ENCODE measurements at places on chromosomes 7 and 10.

DNA sequence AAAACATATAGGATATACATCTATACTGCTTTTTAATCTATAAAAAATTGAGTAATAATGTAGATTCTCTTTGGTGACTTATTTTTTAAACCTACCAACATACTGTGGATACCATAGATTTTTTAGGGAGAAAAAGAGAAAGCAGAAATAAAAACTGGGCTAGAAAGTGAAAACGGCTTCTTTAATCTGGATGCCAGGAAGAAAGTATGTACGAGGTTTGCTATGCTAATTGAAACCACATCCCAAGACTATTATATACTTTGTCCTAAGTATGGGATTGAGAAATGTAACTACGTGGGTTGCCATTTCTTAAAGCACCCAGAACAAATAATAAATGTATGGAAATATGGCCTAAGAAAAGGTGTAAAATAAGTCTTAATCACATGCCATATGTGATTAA is 129.0 kb upstream of the NFE2L3 start:
- DNase-seq, result no peak

DNA sequence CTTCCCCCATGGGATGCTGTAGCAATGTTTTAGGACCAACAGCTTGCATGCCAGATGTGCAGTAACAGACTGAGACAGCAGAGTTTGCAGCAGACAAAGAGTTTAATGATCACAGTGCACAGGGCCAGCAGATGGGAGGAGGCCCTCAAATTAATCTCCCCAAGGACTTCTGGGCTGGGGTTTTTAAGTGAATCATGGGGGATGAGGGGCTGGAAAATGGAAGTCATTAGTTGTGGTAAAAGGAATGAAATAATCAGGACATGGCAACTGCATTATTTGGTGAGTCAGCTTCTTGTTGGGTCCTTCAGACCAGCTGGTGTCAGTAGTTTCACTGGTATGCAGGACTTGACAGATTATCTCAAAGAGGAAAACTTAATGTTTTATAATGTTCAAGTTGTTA is 12.6 kb upstream of the NRBF2 start:
- DNase-seq, result no peak

DNA sequence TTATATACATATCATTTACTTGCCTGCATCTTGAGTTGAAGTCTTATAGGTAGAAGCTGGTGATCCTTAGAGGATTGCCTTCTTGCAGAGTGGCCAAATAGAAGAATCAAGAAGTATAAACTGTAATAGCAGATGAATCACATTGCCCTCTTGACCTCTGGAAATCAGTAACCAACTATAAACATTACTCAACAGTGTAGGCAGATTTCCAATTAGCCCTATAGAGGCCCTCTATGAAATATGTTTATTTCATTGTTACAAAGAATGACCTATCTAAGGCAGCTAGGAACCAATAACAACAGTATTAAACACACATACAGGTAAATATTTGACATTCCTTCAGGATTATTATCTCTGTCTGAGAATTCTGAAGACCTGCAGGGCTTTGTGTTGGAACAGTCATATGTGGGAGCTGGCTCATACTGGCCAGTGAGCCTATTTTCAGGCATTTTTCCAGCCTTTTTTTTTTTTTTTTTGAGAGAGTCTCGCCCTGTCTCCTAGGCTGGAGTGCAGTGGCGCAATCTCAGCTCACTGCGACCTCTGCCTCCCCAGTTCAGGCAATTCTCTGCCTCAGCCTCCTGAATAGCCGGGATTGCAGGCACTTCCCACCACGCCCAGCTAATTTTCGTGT is 7.2 kb upstream of the SRI start:
- DNase-seq, result no peak

GRCh38 chr7:107860981-107861652 is 29.9 kb upstream of the DLD start:
- no peak for DNase-seq

- DNase-seq, result no peak
Measured at GRCh38 chr10:102322914-102323313, 72.6 kb upstream of the NFKB2 start.

DNA sequence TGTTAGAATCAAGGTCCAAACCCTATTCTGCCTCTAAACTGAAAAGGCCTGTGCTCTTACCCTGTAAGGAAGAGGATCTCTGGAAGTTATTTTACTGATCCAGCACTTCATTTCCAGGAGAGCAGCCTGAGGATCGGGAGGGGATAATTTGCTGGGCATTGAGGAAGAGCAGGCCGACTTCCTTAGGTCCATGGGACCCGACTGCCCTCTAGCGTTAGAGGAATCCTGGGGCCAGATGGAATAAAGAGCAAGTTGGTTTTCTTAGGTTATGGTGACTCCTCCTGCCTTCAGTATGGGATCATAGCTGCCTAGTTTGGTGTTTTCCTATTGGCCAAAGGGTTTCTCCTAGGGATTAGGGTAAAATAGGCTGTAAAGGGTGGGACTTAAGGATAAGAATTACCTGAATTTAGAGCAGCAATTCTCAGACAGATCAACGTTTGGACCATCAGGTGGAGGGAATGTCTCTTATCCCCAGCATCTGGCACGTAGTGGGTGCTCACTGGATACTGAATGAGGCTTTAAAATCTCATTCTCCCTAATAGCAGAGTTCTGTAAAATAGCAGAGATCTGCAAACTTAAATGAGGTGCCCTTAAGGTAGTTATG is 40.0 kb upstream of the SORBS1 start:
- peak; percentile 9 for DNase-seq

DNA sequence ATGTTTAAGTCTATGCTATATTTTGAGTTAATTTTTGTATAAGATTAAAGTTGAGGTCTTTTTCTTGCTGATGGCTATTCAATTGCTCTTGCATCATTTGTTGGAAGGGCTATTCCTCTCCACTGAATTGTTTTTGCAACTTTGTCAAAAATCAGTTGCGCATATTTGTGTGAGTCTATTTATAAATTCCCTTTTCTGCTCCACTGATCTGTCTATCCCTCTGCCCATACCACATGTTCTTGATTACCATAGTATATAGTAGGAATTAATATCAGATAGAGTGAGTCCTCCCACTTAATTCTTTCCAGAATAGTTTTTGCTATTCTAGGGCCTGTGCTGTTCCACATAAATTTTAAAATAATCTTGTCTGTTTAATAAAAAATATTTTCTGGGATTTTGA is 152.4 kb upstream of the ADCY1 start:
- no peak for DNase-seq

DNA sequence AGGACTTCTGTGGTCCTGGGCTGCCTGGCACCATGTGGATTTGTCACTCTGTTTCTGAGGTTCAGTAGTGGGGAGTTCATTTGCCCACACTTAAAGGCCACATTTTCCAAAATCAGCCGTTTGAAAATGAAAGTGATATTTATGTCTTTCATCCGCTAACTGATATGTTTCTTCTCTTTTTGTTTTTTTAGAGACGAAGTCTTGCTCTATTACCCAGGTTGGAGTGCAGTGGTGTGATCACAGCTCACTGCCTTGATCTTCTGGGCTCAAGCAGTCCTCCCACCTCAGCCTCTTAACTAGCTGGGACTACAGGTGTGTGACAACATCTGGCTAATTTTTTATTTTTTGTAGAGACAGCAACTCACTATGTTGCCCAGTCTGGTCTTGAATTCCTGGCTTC is 58.6 kb downstream of the EBLN1 start:
- no peak for DNase-seq

DNA sequence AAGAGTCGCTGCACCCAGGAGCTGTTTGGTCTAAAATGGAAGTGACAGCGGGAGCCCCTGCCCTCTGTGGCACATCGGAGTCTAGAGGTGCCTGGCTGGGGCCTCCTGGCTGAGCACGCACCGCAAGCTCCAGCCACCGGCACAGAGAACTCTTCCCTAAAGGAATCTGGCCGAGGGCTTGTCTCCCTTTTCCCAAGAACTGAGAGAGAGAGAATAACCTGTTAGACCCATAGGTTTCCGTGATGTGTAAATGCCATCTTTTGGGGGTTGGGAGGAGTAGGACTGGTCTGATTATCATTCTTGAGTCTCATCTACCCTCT is 47.3 kb downstream of the PROSER2 start:
- no peak for DNase-seq

- no peak for DNase-seq
Measured at GRCh38 chr10:117086546-117086945, 51.5 kb downstream of the VAX1 start.

DNA sequence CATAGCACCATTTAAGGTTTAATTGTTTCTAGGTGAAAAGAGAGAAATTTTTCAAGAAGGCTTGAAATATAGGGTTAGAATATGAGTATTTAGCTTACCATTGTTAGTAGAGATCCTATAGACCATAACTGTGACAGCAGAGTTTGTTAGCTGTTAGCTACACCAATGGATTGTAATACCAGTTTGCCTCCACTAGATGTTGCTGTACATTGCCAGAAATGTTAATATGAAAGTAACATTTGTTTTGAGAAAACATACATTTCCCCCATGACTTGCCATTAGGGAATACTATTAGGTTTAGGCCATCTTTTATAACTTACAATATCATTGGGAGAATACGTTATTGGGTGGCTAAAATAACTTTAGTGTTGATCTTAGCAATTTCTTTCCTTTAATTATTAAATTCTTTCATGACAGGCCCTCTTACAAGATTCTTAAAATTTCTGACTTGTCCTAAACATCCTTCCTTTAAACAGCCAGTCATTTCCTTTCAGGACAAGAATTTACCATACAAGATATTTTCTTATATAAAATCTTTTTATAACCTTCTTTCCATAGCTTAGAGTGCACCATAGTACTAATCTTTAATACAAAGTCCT is 39.5 kb downstream of the ZNF117 start:
- DNase-seq, result no peak

DNA sequence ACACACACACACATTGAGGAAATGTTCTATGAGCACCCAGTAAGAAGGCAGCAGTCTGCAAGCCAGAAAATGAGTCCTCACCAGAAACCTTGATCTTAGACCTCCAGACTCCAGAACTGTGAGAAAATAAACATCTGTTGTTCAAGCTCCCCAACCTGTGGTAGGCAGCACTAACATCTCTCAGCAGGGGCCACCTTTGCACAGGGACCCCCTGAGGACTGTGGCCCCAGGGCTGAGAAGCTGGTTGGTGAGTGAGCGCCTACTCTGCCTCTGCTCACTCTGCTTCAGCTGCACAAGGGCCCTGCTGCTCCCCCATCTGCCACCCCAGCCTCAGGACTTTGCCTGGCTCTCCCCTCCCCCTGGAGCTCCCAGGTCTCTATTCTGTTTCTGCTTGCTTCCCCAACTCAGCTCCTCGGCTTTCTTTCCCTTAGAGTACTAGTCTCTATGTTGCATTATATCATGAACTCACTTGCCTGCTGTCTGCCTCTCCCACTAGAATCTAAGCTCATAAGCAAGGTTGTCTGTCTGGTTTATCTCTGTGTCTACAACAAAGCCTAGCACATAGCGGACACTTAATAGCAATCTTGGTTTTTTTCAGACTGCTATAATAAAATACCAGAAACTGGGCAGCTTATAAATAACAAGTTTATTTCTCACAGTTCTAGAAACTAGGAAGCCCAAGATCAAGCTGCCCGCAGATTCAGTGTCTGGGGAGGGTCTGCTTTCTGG is 40.4 kb upstream of the PRLHR start:
- no peak for DNase-seq
